ENCODE measurements at places on chromosomes 4 and X.

DNA sequence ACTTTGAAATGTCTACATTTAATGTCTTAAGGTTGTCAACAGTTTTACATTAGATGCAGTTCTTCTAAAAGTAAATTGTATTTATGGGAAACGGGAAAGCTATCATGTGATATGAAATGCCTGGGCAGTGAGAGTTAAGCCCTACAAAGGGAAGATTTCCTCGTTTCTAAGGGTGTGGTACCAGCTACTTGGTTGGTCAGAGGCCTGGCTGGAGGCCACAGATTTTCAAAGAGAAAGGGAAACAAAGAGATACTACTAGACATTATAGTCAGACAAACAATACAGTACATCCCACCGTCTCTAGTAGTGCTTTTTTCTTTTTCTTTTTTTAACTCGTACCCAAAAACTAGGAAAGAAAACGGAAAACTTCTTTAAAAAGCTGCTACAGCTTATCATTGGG, 467.8 kb downstream of the PCDH7 start:
- no peak for DNase-seq

DNA sequence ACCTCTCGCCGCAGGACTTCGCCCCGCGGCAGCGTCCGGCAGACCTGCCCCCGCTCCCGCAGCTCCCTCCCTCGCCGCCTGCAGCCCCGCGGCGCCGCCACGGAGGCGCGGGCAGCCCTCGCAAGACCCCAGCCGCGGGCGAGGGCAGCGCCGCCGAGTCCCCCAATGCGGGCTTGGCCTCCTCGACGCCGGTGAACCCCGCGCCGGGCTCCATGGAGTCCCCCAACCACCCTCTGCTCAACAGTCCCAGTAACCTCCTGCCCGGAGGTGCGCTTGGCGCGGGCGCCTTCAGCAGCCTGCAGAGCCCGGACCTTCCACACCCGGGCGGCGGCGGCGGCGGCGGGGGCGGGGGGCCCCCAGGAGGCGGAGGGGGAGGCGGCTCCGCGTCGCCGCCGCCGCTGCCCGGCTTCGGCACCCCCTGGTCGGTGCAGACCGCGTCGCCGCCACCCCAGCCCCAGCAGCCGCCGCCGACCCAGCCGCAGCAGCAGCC, 1.2 kb downstream of the CPEB2 start:
- no peak for DNase-seq

DNA sequence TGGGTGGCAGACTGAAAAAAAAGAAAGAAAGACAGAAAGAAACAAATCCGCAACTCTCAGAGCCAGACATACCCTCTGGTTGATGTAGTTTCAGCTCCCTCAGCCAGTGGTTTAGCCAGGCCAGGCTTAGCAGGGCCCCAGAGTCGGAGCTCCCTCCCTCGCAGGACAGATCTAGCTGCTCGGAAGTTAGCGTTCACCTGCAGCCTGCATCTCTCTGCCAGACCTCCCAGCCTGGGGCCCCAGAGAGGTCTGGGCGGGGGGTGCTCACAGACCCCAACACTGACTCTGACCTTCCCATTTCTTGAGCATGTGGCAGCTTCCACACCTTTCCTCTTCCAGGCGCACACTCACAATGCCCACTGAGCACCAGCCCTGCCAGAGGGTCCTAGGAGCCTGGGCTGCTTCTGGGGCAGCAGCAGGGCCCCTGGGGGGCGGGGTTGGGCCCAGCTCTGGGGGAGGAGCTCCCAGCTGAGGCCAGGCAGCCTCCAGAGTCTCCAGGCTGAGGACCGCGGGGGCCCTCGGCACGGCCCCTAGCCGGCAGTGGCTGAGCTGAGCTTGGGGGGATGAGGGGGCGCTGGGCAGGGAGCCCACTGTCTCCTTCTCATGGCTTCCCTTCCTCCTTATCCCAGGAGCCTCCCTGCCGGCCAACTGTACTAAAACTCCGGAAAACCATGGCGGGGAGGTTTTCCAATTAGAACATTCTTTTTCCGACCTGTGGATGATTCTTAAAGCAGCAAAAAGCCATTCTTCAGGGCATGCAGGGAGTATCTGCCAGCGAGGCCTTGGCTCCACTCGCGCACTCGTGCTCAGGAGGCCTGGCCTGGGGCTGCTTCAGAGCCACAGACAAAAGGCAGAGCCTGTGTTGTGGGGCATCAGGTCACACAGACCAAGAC, 4.6 kb upstream of the ZNF185 start:
- DNase-seq: no peak

DNA sequence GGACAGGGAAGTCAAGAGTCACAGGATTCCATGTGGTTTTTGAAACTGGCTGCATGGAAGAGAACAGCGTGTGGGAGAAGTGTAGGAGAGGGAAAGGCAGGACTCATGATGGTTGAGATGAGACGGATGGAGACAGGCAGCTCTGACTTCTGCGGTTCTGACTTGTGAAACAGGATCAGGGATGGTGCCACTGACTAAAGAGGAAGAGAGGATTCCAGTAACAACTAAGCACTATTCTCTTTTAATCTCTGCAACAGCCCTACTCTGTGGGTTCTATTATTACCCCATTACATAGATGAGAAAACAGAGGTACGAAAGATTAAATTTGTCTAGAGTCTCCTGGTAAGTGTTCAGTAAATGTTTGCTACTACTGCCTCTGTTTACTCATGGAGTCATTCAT, 156.3 kb downstream of the CBR4 start:
- DNase-seq: no peak

- DNase-seq: no peak
Measured at GRCh38 chr4:3715855-3716630, 50.1 kb upstream of the ADRA2C start.

DNA sequence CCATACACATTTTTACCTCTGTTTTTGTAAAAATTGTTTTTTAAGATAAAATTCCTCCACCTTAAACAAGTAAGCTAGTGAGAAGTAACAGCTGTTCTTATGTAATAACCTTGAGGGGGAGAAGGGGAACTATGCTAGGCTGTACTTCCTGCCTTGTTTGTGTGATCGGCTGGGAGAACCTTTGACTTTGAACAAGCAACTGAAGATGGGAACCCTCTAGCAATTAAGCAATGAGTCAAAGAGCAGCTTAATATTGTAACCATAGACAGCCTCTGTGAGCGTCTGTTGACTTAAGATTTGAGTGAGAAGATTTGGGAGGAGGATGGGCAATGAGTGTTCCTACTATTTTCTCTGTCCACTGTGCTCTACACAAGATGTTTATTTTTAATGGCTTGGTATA, 135.1 kb downstream of the SCLT1 start:
- DNase-seq: no peak

GRCh38 chrX:25427873-25428555, 412.2 kb upstream of the ARX start:
- DNase-seq: no peak

GRCh38 chr4:7092026-7092425, 24.2 kb upstream of the GRPEL1 start:
- no peak for DNase-seq

DNA sequence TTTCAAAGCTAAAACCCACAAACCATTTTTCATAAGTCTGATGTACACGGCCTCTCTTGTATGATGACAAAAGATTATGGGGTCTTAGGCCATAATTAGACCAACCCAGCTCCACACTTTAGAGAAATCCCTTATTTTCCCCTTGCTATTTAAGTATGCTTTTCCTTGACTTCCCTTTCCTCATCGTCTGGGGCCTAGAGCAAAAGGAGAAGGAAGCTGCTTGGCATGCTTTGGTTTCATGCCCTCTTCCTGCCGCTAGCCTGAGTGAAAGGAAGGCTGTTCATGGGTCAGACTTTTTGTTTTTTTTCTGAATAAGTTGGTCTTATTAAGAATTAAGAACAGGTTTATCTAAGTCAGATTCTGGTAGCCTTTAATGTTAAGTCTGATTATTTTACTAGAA, 10.6 kb upstream of the RASGEF1B start:
- DNase-seq: no peak

GRCh38 chrX:67734111-67734753, 190.4 kb downstream of the AR start:
- no peak for DNase-seq

- DNase-seq: no peak
Measured at GRCh38 chr4:114547340-114548134, 51.1 kb upstream of the UGT8 start.

GRCh38 chrX:123013141-123013540, 170.9 kb upstream of the GRIA3 start:
- no peak for DNase-seq

DNA sequence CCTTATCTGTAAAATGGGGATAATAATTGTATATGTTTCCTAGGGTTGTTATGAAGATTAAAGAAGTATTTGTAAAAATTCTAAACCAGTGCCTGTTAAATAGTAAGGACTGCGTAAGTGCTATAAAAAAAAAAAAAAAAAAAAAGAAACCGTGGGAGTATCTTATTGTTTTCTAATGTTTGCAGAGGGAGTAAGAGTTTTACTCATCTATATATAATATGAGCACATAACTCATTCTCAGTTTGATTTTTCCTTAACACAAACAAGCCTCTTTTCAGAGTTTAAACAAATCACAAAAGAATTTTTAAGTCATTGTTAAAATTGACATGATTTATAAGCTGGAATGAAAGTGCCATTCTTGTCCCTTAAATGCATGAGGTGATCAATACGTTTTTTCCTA, 104.9 kb downstream of the AMELX start:
- no peak for DNase-seq

GRCh38 chrX:74382613-74383012, 38.7 kb upstream of the SLC16A2 start:
- no peak for DNase-seq

DNA sequence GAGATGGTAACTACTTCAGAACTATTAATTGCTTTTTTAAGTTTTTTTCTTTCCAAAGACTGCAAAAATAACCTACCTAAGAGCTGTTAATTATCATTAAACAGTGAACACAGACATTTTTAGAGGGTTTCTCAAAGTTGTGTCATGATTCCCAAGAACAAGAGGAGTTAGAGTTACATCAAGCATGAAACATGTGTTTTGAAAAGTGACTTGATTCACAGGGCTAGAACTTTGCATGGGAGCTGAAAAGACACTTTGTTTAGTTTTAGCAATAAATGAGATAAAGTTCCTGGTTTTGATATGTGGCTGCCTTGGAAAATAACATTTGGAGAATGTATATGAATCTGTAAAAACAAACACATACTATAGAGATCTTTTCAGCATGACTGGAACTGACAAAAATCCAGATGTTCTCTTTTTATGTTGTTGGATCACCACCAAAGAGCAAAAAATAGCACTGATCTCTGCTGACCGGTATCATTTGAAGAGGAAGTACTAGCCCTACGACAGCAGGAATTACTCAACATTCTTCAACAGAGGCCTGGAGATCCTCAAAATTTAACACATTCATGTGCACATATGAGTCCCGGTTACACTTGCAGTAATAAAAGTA, 173.0 kb upstream of the PCDH18 start:
- DNase-seq: no peak

GRCh38 chrX:18034945-18035344, 173.8 kb upstream of the RAI2 start:
- DNase-seq: no peak

- no peak for DNase-seq
Measured at GRCh38 chr4:115110191-115111181, 2.9 kb downstream of the NDST4 start.

DNA sequence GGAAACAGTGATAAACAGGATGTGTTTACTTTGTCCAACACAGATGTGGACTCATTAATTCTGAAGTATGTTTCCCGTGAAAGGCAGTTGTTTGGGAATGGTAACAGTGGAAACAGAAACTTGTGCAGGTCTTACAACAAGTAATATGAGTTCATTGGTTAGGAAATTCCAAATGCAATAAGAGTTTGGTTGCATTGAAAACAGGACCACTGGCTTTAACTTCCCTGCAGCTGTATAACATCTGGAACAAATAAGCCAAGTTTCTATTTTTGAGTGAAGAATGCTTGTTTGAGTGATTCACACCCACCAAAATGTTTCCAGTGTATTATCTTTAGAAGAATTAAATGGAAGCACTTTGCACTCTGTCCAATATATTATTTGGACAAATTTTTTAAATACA, 82.4 kb upstream of the BMP3 start:
- no peak for DNase-seq

GRCh38 chr4:2608291-2608690, 71.8 kb downstream of the FAM193A start:
- no peak for DNase-seq

GRCh38 chr4:131595140-131595539, 1554.0 kb upstream of the PCDH10 start:
- DNase-seq: no peak

GRCh38 chr4:140690093-140690492, 66.1 kb downstream of the TBC1D9 start:
- DNase-seq: no peak

- no peak for DNase-seq
Measured at GRCh38 chr4:118954246-118954645, 65.6 kb downstream of the SYNPO2 start.

- DNase-seq: no peak
Measured at GRCh38 chr4:188876881-188877280, 737.6 kb downstream of the TRIML1 start.

DNA sequence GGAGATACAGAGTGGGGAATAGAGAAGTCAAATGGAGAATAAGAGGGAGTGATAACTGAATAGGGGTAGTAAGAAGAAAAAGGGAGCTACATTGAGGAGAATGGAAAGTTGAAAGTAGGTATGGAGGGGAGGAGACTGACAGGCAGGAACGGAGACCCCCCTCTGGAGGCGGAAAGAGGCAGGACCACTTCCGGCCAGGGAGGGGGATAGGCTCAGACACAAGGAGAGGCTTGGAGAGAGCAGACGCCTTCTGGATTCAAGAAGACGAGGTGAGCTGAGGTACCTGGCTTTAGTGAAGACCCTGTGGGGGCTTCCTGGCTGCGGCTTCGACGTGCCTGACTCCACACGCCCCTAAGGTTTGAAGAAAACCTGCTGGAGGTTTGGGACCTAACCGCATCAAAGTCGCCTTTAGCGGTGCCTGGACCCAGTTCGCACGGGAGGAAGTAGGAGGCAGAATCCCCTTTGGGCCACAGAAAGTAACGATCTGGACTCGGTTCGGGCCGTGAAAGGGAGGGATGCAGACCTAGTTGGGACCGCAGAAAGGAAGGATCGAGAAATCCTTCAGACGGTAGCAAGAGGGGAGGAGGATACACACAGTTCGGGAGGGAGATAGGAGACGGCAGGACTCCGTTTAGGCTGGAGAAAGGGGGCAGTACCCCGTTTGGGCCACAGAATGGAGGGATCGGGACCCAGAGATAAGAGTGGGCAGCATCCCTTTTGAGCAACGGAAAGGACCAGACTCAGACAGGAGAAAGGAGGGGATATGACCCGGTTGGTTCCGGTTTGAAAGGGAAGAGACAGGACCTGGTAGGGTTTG, at the start of gene TRO:
TSS of gene TRO (plus strand) at position 215 of the 817 bp plus-strand sequence. CDS start 1,423 bp downstream, outside the sequence.
- DNase-seq: no peak

All from NCI-H187 (cell line).